ENCODE measurements at places on chromosomes 2 and 18.
A peak's percentile ranks its signal among the peaks of the same experiment; 100 is the strongest.

DNA sequence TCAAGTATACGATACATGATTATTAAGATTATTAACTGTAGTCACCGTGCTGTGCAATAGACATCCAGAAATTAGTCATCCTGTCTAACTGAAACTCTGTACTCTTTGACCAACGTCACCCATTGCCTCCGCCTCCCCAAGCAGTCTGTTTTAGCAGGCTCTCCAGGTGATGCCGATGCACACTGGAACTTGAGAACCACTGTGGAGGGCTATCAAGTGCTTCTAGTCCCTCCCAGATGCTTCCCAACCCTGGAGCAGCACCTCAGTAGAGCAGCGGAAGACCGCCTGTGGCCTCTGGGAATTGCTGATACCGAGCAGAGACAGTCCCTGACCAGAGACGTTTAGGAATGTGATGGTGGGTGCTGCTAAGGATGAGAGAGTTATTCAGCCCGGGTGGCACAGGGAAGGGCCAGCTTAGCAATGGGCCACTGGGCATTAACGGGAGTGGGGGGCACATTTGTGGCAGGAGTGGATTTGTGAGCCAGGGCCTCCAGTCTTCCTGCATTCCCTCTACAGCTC lies 50.7 kb downstream of the LIPG start:
- no peak for ATAC-seq

DNA sequence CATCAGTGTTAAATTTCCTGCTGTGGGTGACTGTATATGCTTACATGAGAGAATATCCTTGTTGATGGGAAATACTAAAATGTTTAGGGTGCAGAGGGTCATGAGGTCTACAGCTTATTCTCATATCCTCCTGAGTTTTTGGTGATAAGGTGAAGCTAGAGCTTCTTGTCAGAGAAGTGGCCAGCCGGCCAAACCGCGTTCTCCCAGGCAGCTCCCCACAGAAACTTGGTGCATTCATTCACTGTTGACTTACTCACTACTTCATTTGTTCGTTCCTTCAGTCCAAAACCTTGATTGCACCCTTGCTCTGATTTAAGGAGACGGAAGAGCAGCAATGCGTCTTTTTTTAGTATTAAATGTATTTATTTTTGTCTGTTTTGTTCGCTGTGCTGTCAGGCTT lies 8.7 kb downstream of the SNED1 start:
- no peak for ATAC-seq

DNA sequence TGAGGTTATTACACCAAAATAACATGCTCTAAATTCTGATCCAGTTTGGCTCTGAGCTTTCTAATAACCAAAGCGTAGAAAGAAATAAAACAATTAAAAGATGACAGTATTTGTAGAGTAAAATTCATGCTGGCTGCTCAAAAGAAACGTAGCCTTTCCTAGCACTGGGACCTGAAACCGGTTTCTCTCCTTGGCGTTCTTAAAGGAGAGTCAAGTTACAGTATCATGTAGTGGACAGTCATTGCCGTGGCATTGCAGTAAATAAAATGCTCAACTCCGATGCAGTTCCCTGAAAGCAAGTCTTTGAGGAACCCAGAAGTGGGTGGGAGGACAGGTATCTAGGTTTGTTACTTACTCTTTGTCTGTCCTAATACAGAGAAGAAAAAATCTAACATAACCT lies 52.7 kb upstream of the ITM2C start:
- no peak for ATAC-seq

GRCh38 chr2:73091696-73092095 lies 20.2 kb upstream of the SFXN5 start:
- no peak for ATAC-seq

GRCh38 chr2:62506421-62506750 lies 391 bp upstream of the TMEM17 start:
- ATAC-seq = peak; percentile 41

- ATAC-seq = no peak
These were observed 143.3 kb downstream of the MREG start for GRCh38 chr2:215870088-215870490.

DNA sequence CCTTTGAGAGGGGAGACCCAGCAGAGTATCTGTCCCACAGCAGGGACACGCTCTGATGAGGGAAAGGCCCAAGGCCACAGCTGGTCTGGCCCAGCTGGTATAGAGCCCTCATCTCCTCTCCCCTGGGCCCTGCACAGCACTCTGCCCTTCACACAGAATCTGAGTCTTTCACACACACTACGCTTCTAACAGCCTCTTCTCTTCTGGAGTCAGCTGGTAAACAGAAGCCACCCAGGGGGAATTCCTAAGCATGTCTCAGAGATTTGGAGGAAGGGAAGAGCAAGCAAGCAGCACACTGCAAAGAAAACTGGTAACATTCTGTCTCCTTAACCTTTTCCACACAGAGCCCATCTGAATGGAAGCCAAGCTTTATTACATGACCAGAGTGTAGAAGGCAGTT lies 121.1 kb upstream of the ACAA2 start:
- no peak for ATAC-seq

GRCh38 chr2:8125741-8126711 lies 555.8 kb upstream of the ID2 start:
- no peak for ATAC-seq

DNA sequence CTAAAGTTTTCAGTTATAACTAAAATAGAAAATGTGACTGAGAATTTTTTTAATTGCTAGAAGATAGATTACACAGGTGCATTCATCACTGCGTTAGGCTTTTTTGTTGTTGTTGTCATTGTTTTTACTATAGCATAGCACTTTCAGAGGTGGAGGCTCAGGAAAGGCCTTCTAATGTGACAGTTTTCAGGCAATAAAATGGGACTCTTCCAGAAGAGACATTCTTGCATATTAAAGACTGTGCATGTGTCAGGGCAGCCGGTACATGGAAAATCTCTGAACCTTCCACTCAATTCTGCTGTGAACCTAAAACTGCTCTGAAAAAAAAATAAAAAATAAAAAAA lies 175.2 kb downstream of the METTL4 start:
- ATAC-seq = no peak

All from SK-N-SH treated with all-trans-retinoic acid at 6 μM for 48 hours (cell line).